ENCODE measurements at places on chromosomes 7 and 10.

- DNase-seq: no peak
Observed at GRCh38 chr10:76353237-76353851, 921.9 kb downstream of the LRMDA start.

DNA sequence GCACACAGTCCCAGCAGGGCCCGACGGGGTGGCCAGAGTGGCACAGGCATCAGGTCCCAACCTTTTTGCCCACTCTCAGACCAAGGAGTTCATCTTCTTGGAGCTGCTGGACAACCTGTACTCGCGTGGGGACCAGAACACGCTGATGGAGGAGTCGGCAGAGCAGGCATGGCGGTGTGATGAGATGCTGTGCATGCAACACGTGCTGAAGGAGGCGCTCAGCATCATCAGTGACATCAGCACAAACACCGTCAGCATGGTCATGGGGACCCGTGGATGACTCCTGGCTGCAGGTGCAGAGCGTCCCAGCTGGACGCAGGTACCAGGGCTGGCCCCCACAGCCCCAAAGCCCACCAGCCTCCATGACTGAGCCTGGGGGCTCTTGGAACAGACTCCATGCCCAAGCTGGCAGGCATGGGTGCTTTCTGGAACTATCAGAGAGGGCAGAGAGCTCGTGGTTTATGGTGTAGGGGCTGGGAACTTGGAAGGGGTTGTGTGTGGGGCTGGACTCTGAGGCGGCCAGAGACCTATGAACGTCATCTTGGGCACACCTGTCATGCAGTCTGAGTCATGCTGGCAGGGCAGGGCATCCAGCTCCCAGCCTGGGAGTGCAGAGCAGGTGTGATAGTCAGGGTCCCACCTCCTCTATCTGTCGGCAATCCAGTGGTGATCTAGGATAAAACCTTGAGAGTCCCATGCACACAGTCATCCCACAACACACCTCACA lies 8.2 kb upstream of the MTPAP start:
- DNase-seq: no peak

DNA sequence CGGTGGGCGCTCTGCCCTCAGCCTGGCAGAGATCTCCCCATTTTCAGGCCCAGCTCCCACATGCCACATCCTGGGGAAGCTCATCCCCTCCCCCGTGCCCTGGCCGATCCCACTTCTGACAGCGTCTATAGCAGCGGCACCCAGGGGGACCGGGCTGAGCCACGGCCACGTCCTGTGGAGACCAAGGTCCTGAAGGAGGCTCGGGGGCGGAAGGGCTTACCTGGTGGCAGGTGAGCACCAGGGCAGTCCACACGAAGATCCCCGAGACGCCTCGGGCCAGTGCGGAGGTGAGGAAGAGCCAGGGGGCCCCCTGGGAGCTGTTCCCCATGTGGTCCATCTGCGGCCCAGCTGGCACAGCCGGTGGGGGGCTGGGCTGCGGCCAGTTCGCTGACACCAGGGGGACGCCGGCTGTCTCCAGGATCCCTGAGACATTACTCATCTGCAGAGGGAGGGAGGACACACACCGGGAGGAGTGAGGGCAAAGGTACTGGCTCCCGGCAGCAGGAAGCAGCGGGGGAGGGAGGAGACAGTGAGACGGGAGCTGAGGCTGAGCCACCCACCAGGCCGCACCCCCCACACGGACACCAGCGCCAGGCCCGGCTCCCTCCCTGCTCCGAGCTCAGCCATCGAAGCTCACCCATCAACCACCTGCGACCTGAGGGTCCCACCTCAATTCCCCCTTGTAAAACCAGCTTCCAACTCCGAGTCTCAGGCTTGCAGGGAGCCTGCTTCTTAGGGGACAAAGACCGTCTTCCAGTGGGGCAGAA lies 776 bp downstream of the TMEM184A start:
- no peak for DNase-seq

DNA sequence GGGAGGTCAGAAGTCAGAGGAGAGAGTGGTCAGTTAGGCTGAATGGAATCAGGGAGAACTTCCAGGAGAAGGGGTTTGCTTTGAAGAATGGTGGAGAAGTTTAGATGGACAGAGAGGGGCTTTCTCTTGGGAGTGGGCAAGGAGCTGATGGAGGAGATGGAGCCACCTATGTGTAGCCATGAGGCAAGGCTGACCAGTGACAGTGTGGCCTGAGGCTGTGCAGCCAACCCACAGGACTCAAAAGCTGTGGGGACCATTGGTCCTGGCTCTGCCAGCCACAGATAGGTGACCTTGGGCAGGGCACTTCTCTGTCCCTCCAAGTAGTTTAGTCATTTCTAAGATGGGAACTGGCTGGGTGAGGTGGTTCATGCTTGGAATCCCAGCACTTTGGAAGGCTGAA lies 18.7 kb downstream of the NEURL1 start:
- no peak for DNase-seq
